Activated T-cell treated with anti-CD3 and anti-CD28 coated beads, Interleukin-2, amount 50 U/mL, for 72 hours (primary cell): ENCODE measurements at places on chromosomes 12 and 14.

- DNase-seq = peak; percentile 86
Measured at GRCh38 chr12:45215419-45216229, at the start of gene ANO6. TSS of gene ANO6 (plus strand) at chr12:45216095. CDS start at chr12:45216322, 227 bp downstream.

- no peak for DNase-seq
Measured at GRCh38 chr12:11823043-11823442, 173.6 kb downstream of the ETV6 start.

DNA sequence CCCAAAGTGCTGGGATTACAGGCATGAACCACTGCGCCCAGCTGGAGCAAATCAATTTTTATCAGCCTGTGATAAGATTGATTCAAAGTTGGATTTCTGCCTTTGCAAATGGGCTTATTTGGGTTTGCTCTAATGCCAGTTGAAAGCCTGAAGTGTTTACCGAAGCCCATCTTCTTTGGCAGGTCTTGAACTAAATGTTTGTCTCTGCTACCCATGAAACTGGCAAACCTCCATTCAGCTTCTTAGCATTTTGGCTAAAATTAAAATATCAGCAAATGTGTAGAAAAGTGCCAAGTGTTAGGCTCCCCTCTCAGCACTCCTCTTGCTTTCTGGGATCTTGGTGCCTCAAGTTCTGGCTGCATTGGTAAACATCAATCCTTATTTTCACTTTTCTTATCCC lies 61.5 kb downstream of the MGAT4C start:
- no peak for DNase-seq

DNA sequence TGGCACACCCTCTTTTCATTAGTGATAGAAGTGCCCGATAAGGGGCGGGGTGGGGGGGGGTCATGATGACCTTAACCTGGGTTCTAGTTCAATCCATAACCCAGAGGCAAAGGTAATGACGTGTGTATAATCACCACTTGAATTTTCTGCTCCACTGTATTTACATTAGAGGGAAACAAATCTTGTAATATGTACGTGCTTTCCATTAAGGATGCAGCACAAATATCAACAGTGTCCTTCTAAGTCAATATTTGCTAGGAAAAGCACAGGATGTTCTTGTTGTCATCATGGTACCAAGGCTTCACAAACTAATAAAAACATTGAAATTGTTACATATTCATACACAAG lies 121.2 kb upstream of the SLC38A2 start:
- DNase-seq = no peak

DNA sequence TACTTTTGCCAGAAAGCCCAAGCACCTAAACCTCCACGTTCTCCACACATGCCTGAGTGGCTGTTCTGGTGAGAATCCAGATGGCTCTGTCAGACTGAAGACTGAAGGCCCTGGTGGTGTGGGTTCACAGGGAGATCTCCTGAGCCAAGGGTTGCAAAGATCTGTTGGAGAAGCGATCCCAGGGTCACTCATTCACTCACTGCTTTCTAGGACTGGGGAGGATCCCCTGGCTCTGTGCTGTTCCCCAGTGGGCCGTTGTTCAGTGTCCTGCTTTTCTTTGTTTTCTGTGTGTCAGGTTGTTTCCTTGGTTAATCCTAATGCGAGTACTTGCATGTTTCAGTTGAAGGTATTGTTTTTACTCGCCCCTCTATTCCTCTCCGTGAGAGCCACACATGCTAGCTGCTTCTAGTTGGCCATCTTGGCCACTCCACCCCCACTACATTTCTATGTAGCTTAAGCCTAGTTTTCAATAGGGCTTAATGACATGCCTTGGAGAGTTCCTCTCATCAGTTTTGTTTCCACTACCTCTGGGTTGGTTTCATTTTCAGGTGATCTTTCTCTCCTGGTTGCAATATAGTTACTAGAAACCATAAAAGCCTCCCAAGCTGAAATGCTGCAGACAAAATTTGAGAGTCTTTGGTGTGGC lies 144.5 kb upstream of the SLC38A2 start:
- DNase-seq = peak; percentile 44

- DNase-seq = no peak
Measured at GRCh38 chr14:74038020-74038859, 19.1 kb downstream of the BBOF1 start.

DNA sequence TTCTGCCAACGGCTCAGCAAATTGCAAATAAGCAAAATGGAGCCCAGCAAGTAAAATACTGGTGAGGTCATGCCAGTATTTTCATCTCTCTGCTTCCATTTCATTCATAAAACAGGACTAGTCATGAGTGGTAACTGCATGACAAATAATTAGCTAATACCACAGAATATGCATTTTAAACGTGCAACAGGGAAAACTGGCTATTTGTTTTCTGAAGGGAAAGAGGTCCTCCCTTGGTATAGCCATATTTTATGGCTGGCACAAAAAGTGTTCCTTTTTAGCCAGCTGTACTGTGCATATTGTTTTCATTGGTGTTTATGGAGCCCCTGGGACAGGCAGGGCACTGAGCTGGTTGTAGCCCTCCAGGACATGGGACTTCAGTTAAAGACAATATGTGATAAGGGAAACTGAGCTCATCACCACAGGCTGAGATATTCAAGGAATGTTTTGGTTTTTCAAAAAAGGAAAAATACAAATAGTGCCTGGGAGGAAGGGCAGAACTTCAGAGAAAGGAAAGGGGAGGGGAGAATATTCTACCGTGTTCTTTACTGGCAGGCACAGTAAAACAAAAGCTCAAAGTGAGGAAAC lies 26.1 kb upstream of the FOXN3 start:
- no peak for DNase-seq

- DNase-seq = no peak
Measured at GRCh38 chr12:40552868-40553267, 139.4 kb upstream of the CNTN1 start.

GRCh38 chr12:26122061-26122680 lies 2.7 kb downstream of the BHLHE41 start:
- DNase-seq = peak; percentile 53

GRCh38 chr12:9895215-9895971 lies 14.1 kb downstream of the KLRF2 start:
- no peak for DNase-seq

DNA sequence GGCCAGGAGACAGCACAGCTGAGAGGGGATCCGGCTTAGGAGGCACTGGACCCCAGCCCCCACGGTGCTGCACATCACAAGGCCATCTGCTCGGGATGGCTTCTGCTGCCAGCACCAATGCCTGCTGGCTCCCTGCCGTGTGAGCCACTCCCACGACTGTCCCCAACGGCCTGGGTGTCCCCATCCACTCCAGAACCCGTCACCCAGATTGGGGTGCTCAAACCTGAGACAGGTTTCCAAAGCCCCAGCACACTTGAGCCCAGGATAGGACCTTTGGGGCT lies 102.4 kb downstream of the RFLNA start:
- no peak for DNase-seq

DNA sequence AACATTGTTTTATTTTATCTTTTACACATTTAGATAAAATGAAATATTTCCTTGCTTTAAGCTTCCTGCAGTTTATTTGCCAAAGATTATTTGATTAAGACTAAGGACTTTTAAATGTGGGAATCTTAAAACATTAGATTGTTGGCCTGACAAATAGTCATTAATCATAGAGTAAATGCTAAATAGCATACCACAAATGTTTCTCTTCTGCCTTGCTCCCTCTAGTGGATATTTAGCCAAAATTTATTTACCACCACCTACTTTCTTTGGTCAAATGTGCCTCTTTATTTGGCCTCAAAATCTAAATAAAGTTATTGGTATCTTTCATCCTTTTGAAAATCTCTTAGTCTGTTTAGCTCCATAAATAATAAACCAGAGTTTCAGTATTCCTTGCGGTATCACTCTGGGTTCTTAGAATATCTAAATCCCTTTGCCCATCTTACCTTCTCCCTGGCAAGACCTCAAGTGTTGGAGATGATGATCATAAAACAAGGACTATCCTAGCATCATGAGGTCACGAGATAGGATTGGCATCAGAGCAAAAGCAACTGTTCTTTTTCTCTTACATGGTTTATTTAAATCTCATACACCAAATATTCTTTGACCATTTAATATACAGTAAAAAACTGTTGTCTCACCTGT lies 150.6 kb upstream of the AEBP2 start:
- DNase-seq = no peak

GRCh38 chr12:104827587-104827986 lies 130.5 kb downstream of the SLC41A2 start:
- no peak for DNase-seq

- DNase-seq = peak; percentile 26
Measured at GRCh38 chr12:106581543-106582248, 1.1 kb upstream of the RFX4 start.

DNA sequence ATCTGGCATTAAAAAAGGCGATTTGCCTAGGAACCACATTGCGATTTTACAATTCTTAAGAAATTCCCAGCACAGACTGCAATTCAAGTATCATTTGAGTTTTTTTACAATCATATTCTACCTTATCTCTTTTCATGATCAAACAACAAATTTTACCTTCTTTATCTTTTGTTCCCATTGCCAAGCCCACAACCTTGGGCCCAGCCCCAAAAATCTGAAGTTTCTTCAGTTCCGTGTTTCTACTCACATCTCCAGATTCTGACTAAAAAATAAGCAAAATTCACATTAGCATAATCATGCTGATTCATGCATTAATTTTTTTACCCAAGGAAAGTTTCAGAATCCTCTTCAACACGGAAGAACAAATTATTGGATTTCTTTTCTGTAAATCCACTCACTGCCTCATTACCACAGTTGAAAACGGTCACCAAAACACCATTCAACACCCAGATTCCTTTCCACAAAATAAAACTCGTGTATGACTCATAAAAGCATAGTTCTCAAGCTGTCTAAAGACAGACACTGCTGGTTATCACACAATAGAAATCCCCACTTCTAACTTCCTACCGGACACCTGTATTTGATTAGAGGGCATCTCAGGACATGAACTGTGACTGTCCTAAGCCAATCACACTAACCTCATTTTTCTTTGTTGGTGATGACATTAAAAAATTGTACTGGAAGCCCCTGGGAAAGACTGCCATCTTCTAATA lies 32.7 kb downstream of the KDM5A start:
- no peak for DNase-seq

- no peak for DNase-seq
Measured at GRCh38 chr14:55404173-55404854, 7.3 kb downstream of the ATG14 start.

DNA sequence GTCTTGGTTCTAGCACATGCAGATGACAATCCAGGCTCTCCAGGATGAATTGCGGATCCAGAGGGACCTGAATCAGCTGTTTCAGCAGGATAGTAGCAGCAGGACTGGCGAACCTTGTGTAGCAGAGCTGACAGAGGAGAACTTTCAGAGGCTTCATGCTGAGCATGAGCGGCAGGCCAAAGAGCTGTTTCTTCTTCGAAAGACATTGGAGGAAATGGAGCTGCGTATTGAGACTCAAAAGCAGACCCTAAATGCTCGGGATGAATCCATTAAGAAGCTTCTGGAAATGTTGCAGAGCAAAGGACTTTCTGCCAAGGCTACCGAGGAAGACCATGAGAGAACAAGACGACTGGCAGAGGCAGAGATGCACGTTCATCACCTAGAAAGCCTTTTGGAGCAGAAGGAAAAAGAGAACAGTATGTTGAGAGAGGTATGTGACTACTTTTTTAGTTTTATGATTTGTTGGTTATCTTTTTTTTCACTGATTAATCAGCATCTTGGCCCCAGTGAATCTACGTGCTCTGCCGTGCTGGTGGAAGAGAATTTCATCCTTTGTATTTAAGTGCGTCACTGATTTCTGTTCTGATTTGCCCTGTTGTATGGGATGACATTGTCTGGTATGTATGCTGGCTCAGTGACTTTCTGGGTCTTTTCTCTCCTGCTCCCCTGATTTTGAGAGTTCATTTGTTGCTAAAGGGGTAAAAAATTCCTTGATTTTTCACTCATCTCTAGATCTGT lies 92.3 kb downstream of the ERC1 start:
- no peak for DNase-seq

- no peak for DNase-seq
Measured at GRCh38 chr12:100075598-100075997, 67.1 kb downstream of the BLTP3B start.

GRCh38 chr12:50282721-50283228 lies 545 bp downstream of the LIMA1 start:
- DNase-seq = no peak

- peak; percentile 32 for DNase-seq
Measured at GRCh38 chr12:50537538-50537919, 32.7 kb downstream of the DIP2B start.

- no peak for DNase-seq
Measured at GRCh38 chr12:124765581-124766489, 97.8 kb downstream of the SCARB1 start.

GRCh38 chr12:25942709-25943108 lies 15.8 kb upstream of the RASSF8 start:
- no peak for DNase-seq

DNA sequence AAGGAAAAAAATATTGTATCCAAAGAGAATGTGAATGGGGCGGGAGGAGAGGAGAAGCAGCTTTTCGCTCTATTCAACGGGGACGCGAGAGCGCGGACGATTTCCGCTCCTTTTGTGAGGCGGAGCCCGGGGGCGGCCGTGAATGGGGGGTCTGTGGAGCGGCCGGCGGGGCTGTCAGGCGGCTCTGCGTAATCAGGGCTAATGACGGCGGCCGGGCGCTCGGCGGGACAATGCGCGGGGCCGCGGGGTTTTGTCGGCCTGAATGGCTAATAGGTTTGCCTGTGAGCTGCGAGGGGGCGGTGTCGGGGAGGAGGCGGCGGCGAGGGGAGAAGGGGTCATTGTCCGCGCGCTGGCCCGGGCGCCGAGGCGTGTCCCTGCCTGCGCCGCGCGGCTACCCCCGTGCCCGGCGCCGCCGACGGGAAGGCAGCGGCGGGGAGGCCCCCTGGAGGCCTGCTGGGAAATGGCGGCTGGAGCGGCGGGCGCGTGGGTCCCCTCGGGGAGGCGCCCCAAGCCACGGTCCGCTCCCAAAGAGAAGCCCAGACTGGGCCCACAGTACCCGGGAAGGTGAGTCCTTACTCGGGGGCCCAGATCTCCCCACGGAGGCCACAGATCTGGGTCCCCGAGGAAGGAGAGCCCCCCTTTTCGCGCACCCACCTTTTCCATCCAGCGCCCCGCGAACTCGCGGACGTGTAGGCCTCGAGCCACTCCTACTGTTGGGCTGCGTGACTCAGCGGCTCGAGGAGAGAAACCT lies 6.0 kb downstream of the SIX6 start:
- peak; percentile 52 for DNase-seq

DNA sequence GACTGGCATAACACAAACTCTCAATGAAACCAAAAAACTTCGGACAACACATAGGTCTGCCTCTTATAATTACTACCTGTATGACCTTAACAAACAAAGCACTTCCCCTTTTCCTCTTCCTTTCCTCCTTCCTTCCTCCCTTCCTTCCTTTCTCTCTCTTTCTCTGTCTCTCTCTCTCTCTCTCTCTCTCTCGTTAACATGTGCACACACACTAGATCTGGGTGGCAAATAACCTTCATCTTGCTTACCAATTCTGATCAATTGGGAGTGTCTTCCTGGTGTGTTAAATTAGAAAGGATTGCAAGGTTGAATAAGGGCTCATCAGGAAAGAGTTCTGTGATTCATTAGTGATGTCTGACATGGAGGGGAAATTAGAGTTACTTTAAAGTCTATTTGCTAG lies 307.8 kb upstream of the PRKD1 start:
- no peak for DNase-seq

- no peak for DNase-seq
Measured at GRCh38 chr12:19410211-19410610, 29.1 kb upstream of the AEBP2 start.
